ENCODE measurements at places on chromosomes 5 and 9.

- DNase-seq = no peak
Measured at GRCh38 chr9:135550344-135550918, 4.5 kb downstream of the OBP2A start.

DNA sequence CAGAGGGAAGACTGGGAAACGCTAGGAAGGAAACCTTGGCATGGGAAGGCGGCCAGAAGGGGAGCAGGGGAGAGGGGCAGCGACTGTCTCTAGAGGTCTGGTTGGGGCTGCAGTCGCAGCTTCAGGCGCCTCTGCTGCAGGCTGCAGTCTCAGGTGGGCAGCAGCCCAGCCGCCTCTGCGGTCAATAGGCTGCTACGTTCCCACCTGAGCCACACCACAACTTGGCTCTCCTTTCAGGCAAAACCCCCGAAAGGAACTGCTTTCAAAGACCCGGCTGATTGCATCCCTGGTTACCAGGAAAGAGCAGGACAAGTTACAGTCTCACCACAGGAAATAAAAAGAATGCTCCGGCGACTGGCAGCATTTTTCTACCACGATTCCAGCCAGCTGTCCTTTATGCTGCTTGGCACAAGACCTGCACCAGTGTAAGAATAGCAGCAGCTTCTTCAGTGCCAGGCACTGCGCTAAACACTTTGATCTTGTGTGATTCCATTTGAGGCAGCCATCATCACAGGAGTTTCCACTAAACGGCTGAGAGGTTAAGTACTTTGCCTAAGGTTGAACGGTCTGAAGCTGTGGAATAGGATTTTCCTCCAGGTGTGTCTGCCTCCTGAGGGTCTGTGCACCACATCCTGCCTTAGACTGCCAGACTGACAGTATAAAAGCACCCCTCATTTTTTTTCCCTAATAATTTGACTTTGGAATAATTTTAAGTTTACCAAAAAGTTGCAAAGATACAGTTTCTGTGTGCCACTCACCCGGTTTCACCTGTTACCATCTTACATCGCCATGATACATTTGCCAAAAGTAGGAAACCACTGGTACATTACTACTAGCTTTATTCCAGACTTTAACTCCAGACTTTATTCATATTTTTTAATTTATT is 7.5 kb downstream of the RPS14 start:
- DNase-seq = no peak

- DNase-seq = no peak
Measured at GRCh38 chr5:77281969-77282336, 71.5 kb downstream of the PDE8B start.

GRCh38 chr5:180522330-180522729 is 28.2 kb downstream of the CNOT6 start:
- no peak for DNase-seq

Data from stimulated activated CD4-positive, alpha-beta T cell treated with anti-CD3 and anti-CD28 coated beads, TNF-alpha, amount 100 ng/mL, for 24 hours (primary cell).